ENCODE measurements at places on chromosomes 4 and X.

DNA sequence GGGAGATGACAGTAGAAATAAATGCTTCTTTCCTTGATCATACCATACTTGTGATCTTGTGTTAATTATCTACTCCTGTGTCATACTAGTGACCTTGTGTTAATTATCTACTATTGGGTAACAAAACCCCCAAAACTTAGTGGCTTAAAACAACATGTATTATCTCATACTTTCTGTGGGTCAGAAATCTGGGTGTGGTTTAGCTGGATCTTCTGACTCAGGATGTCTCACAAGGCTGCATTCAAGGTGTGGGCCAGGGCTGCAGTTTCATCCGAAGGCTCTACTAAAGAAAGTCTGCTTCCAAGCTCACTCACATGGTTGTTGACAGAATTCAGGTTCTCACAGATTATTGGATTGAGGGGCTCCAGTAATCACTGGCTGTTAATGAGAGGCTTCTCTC lies 70.3 kb upstream of the NDP start:
- no peak for DNase-seq

GRCh38 chr4:148052448-148052847 lies 320.6 kb downstream of the ARHGAP10 start:
- DNase-seq = no peak

DNA sequence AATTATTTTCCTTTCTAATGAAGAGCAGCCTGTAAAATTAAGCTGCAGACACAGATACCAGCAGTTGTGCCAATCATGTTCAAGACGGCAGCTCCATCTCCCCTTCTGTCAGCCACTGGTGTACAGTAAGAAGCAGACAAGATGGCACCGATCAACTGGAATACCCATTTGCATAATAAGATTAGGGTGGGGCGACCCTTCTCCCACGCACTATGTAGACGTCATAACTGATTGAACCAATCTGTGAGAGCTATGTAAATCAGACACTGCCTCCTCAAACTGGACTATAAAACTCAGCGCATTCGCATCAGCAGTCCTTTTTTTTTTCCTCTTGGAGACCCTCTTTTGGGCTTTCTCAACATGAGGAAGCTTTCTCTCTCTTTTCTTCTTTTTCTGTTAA lies 40.4 kb upstream of the INTS6L start:
- DNase-seq = no peak

- no peak for DNase-seq
These were observed 39.6 kb upstream of the PSAPL1 start for GRCh38 chr4:7474320-7474719.

- no peak for DNase-seq
These were observed 61.8 kb downstream of the WFS1 start for GRCh38 chr4:6331468-6331867.

- DNase-seq = no peak
These were observed 8.1 kb downstream of the ACSL1 start for GRCh38 chr4:184817494-184818215.

Measured in AG08395 (cell line).